Muscle of leg (tissue), 16 donors: ENCODE measurements at places on chromosomes 16 and 17.

- DNase-seq = no peak
Measured at GRCh38 chr17:3918372-3919122, 2.3 kb upstream of the P2RX1 start.

DNA sequence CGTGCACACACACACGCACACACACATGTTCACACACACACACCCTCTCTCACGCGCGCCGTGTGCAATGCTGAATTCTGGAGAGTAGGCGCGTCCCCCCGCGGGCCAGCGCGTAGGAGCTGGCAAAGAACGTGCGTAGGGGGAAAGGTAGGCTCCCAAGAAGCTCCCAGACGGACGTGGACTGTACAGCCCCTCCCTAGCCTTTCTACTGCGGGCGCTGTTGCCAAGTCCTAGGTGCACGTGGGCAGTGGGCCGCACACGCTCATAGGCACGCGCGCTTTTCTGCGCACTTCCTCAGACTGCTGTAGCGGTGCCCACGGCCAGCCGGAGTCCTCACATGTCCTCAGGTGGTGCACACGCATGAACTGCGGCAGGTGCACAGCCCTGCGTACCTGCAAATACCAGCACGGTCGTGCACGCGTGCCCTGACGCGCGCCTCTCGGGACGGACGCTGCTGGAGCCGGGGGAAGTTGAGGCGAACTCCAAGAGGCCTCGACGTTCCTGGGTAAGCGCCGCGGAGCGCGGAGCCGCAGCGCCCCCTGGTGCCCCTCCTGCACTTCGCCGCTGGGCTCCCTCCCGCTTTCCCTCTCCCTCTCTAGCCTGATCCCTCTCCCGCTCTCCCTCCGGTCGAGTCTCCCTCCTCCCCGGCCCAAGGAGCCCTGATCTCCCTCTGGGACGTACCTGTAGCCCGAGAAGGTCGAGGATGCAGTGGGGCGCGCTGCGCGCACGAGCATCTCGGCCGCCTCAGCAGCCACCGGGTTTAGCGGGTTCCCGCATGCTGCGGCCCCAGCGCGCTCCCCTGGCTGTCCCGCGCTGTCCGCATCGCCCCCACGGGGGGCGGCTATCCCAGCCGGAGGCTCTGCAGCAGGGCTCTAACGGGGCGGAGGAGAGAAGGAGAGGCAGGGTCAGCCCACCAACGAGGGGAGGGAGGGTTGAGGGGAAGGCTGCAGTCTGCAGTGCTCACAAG, 749 bp downstream of the GRIN2A start:
- DNase-seq = peak; percentile 61

- no peak for DNase-seq
Measured at GRCh38 chr16:21260870-21261791, 17.0 kb downstream of the CRYM start.

- DNase-seq = no peak
Measured at GRCh38 chr17:45101883-45102811, 30.2 kb downstream of the PLCD3 start.

DNA sequence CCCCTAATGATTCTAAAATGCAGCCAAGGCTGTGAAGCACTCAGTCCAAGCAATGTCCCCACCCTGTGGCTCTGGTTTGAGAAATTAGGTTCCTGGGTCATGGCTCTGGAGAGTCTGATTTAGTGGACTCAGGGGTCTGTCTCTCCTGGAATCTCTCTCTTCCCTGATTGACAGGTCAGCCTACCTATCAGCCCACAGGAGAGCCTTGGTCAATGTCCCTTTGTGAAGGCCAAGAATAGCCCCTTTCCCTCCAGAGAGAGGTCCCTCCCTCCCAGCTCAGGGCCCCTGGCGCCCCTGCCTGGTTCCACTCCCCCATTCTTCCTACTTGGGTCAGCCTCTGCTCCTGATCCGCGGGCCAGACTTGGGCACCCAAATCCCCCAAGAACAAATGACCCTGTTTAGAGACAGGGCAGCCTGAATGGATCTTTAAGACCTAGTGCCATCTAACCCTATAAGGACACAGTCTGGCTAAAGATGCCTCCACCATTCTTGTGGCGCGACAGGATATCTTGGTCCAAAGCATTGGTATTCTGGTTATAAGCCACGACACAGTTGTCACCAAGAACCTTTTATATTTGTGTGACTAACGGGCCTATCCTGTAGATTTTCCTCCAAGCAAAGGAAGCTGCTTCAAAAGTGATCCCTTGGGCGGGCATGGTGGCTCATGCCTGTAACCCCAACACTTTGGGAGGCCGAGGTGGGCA, 38.3 kb upstream of the PRSS54 start:
- no peak for DNase-seq

DNA sequence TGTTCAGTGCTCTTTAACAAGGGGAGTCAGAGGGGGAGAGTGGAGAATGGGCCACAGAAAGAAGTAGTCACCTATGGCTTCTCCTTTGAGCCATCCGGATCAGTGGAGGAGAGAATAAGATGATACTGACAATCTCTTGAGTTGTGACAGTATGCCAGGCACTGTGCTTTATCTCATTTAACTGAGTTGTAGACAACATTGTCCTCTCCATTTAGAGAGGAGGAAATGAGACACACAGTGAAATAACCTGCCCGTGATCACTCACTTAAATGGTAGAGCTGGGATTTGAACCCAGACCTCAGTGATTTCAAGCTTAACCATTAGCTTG, 17.8 kb upstream of the EEF2K start:
- no peak for DNase-seq

DNA sequence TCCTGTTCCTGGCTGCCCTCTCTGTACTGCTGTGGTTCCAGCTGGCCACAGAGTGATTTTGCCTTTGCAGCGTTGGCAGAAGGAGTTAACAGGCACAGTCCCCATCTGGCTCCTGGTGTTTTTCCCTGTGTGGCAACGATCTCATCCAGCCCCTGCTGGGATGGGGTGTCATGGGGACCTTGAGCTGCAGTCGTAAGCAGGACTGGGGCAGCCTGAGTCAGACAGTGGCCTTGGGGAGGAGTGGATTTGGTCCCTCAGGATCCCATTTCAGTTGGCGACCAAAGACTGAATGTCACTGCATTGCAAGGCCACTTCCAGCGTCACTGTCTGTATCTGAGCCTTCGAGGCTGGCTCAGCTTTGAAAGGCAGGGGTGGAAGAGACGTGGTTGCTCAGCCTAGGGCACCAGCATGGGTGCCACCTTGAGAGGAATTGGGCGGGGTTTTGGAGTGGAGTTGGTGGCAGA, 11.9 kb downstream of the TMEM94 start:
- DNase-seq = no peak

DNA sequence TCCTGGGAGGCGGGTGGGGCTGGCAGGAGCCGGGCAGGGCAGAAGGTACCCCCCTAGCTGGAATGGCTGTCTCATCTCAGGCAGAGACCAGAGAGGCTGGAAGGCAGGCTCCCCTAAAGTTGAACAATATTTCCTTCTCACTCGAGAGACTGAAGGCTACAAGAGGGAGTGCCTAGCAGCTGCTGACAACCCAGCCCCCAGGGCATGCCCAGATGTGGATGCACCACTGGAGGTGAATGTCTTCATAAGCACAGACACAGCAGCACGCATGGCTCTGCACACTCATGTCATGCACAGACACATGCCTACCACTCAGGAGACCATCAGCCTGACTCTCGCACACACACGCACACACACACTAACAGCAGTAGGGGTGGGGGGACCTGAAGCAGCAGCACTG, 179.0 kb downstream of the CCT6B start:
- DNase-seq = no peak

DNA sequence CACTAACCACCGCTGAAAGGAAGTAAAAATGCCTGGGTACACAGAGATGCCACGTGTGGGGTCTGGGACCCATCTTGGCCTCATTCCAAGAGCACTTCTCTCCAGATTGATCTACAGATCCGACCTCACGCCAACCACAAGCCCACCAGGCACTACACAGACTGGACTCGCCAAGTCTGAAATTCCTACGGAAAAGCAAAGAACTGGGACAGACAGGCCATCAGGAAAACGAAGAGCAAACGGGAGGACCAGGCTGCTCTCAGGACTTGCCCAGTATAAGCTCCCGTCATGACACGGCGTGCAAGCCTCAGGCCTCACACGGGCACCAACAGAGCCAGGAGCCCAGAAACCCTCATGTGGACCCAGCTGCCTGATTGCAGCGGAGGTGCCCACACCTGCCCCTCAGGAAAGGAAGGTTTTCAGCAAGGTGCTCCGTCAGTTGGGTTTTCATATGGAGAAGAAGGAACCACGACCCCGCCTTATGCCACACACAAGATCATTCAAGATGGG, 20.1 kb upstream of the C16orf95 start:
- DNase-seq = no peak

- DNase-seq = no peak
Measured at GRCh38 chr16:54817940-54818574, 112.6 kb upstream of the IRX5 start.

DNA sequence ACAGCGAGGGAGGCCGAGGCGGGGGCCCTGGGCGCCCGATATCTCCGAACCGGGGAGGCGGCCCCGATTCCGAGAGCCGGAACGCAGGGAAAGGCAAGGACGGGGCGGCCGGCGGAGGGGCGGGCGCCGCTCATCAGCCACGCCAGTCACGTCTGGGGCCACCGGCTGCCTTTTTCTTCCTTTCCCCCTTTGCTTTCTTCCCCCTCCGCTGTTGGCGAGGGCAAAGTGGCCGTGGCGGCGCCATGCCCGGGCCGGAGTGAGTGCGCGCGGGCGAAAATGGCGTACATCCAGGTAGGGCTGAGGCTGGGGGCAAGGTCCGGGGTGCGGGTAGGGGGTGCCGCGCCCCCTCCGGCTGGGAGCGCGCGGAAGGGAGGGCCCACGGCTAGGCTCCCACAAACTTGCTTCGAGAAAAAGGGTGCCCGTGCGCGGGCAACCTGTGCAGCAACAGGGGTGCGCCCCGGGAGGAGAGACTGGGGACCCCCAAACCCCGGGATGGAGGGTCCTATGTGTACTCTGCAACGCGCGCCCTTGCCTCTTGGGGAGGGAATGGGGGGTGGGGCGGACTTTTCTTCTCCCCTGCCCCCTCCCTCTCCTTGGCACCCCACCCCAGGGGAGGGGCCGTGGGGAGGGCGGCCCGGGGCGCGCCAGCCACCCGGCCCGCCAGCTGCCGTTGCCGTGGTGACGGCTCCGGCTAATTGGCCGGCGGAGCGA, 486 bp downstream of the SYT17 start:
- peak; percentile 66 for DNase-seq

DNA sequence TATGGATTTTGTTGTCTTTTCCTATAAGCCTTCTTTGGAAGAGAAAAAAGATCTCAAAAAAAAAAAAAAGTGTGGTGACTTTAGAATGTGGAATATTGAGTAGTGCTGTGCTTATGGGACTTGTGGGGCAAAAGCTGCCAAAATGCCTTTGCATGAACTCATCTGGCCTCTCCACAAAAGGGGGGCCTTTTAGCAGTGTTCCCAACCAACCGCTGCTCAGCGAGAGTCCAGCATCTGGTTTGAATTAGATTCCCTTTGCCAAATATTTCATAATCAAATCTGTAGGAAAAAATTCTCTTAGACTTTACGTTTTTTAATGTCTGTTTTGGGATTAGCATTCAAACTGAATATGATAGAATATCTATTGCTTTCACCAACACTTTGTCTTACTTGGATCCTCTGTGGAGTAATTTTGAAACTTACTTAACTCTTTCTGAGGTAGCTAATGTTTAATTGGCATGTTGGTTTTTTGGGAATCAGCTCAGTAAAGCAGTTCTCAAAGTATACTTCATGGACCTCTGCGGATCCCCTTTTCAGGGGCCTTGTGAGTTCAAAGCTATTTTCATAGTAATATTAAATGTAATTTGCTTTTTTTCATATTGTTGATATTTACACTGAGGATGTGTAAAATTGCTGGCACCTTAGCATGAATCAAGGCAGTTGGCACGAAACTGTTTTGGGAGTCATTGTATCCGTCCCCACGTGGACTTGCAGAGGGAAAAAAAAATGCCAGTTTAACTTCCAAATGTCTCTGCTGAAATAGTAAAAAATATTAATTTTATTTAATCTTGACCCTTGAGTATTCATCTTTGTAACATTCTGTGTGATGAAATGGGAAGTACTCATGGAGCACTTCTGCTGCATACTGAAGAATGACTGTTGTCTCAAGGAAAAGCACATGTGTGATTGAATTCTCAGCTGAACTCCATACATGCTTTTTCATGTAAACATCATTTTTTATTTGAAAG, 34.7 kb upstream of the VPS4A start:
- peak; percentile 99 for DNase-seq

DNA sequence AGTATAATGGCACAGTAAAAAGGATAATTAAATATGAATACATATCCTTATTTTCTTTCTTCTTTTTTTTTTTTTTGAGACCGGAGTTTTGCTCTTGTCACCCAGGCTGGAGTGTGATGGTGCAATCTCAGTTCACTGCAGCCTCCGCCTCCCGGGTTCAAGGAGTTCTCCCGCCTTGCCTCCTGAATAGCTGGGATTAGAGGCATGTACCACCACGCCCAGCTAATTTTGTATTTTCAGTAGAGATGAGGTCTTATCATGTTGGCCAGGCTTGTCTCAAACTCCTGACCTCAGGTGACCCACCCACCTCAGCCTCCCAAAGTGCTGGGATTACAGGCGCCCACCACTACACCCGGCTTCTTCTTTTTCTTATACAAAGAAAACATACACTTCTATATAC, 12.0 kb downstream of the GABARAPL2 start:
- DNase-seq = no peak

- no peak for DNase-seq
Measured at GRCh38 chr17:78954684-78955083, 25.0 kb downstream of the LGALS3BP start.

DNA sequence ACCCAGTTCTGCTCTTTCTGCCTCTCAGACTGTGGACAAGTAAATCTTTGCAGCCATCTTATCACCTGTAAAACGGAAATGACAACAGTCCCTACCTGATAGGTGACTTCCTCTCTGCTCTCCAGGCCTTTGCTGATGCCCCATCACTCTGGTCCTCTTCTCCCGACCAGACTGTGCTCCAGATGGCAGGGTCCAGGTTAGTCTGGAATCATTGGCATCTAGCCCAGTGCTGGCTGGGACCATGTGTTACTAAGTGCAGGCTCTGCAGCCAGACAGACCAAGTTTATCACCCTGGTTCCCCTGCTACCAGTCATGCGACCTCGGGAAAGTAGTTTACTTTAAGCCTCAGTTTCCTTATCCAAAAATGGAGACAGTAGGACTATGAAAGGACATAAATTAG, 1.8 kb upstream of the NUBP1 start:
- peak; percentile 45 for DNase-seq

DNA sequence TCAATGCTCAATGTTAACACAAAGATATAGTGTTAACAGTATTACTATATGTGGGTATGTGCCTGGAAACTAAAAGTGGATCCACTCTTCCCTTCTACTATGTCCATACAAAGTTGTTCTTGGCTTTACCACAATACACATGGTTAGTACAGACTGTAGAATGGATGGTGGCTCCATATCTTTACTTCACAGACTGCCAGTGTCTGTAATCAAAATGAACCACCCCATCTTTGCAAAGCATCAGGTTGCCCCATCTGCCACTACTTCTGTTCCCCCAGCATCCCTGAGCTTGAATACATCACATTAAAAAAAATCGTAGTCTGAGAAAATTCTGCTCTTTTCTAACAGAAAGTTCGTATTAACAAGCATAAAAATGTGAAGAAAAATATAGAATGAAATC, 30.0 kb downstream of the USP32 start:
- no peak for DNase-seq

GRCh38 chr16:79339863-79340262, 260.7 kb downstream of the MAF start:
- no peak for DNase-seq
